Activated CD8-positive, alpha-beta T cell treated with anti-CD3 and anti-CD28 coated beads for 36 hours (primary cell): ENCODE measurements at places on chromosomes 1 and 21. TPM values are rescaled to one million over a fixed set of nuclear protein-coding genes. Genes with fewer than 3 reads are reported as not detected.

The USP33 gene
- 36.2 TPM for total RNA-seq

GRCh38 chr1:6177681-6178380, 2.3 kb downstream of the CHD5 start:
- no peak for DNase-seq

DNA sequence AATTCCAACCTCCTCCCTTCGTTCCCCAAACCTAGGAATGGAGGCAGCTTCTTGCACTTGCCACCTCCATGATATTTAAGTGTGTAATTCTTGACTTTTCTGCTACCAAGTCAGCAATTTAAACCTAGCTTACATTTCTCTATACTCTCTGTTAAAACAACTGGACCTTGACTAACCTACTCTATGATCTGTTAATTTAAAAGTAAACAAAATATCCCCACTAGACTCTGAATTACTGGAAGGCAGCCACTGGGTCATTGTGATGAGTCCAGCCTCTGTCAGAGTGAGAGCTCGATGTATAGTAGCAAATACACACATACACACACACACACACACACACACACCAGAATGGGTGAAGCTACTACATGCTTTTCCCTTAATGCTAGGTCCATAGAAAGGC, 40.0 kb upstream of the DHCR24 start:
- DNase-seq = no peak

The CR1L gene
- total RNA-seq = not detected

- no peak for DNase-seq
Observed at GRCh38 chr21:46475296-46475695, 16.6 kb downstream of the DIP2A start.

DNA sequence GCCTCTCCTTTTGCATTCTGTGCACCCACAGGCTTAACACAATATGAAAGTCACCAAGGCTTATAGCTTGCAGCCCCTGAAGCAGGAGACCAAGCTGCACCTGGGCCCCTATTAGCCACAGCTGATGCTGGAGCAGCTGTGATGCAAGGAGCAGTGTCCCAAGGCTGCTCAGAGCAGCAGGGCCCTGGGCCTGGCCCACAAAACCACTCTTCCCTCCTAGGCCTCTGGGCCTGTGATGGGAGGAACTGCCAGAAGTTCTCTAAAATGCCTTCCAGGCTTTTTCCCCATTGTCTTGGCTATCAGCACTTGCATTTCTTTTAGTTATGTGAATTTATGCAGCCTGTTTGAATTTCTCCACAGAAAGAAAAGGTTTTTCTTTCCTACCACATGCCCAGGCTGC, 89.5 kb upstream of the KCTD3 start:
- DNase-seq = no peak

GRCh38 chr1:117579221-117579906, 26.5 kb upstream of the TENT5C start:
- no peak for DNase-seq
